ENCODE measurements at places on chromosomes 16 and 17.

GRCh38 chr16:30649725-30650368, 913 bp upstream of the PRR14 start:
- no peak for DNase-seq

DNA sequence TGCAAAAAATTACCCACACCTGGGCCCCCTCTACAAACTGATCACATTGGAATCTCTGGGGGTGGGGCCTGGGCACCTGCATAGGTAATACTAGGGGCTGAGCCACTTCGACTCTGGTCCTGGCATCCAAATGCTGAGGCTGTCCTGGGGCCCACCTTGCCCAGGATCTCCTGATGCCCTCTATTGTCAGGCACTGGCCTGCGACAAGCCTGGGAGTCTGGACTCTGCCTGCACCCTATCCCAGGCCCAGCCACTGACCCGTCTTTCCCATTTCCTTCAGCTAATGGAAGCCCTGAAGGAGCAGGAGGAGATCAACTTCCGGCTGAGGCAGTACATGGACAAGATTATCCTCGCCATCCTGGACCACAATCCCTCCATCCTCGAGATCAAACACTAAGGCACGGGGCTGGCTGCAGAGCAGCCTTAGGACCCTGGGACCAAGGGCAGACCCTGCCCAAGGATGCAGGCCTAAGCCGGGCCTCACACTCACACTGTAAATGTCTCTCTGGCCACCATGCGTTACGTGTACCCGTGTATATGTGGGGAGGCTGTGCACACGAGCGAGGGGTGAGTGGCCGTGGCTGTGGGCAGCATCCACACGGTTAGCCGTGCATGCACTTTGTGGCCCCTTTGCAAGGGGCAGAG, 140.0 kb downstream of the RAB11FIP4 start:
- no peak for DNase-seq

DNA sequence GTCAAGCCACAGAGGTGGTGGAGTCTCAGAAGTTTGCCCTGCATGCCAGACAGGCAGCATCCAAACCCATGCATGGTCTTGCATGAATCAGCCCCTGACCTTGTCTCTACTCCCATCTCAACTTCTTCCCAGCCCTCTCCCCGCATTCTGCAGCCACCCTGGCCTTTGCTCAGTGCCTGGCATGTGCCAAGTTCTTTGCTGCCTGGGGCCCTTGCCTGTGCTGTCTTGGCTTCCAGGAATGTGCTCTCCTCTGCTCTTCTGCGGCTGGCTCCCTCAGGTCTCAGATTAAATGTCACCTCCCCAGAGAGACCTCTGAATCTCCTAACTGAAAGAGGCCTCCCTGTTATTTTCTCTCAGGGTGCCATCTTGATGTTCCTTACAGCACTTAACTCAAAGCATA, 17.6 kb downstream of the DRC3 start:
- DNase-seq, result no peak

DNA sequence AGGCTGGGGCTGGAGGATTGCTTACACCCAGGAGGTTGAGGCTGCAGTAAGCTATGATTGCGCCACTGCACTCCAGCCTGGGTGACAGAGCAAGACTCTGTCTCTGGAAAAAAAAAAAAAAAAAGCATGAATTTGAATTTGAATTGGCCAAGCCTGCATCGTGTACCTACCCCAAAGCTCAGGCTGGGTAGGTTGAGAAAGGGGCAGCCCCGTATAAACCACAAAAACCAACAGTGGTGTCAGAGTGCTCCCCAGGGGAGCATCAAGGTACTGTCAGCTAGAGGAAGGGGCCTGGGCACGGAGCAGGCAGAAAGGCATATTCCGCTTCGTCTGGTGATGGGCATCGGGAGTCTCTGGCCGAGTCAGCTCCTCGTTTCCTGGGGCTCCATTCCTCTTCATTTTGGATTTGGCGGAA, 40.9 kb downstream of the RAP1GAP2 start:
- no peak for DNase-seq

GRCh38 chr17:10147761-10148415, 50.5 kb downstream of the GAS7 start:
- no peak for DNase-seq

GRCh38 chr17:72311004-72311403, 190.2 kb downstream of the SOX9 start:
- no peak for DNase-seq

DNA sequence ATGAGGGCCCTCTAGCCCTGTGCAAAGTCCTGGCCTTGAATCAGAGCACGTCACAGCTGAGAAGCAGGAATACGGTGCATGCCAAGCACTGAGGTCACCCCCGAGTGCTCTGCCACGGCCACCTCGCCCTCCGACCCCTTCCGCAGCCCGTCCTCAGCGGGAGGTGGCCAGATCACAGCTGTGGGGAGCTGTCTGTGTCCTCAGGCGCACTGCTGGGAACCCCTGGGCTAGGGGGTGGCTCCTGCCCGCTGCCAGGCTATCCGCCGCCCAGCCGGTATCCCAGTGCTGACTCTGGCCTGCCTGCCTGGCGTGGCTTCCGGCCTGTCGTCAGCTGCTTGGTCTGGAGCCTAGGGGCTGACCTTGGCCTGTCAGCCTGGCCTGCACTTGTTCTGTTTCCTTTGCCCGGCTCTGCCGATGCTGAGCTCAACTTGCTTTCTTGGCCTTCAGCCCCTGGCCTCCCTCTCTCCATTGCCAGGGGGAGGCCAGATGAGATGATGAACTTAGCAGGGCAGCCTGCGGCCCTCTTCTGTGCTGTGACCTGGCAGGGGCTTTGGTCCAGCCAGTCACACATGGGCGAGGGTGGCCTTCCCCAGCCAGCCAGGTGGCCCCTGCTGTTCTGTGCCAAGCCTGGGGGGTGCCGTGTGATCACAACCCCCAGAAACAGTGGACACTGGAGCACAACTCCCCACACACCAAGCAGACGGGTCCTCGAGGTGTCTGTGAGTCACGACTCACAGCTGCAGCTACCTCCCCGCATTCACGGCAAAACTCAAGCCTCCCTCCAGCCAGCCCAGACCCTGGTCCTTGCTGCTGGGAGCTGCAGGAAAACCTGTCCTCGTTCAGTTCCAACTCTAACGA, 77.3 kb downstream of the ZDHHC7 start:
- DNase-seq, result no peak

- DNase-seq, result no peak
Measured at GRCh38 chr17:59370593-59371299, 39.3 kb downstream of the YPEL2 start.

GRCh38 chr16:21156767-21157467, 1.6 kb upstream of the LDAF1 start:
- peak; percentile 72 for DNase-seq

DNA sequence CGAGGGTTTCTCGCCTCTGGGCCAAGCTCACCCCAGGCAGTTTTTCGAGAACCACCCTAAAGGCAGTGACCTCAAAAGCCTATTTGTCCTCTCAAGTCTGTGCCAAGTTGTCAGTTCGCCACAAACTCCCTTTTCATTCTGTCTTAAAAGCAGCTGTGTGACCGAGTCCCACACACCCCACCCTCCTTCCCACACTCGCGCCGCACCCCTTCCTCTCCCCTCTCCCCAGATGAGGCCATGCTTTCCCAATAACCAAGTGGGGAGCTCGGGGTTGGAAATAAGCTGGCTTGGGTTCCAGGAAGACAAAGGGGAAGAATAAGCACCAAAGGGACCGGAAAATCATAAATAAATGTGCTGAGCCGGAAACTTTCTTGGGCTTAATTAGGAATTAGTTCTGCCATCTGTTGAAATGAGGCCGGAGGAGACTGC, 36.7 kb downstream of the GRIN2C start:
- DNase-seq, result no peak

DNA sequence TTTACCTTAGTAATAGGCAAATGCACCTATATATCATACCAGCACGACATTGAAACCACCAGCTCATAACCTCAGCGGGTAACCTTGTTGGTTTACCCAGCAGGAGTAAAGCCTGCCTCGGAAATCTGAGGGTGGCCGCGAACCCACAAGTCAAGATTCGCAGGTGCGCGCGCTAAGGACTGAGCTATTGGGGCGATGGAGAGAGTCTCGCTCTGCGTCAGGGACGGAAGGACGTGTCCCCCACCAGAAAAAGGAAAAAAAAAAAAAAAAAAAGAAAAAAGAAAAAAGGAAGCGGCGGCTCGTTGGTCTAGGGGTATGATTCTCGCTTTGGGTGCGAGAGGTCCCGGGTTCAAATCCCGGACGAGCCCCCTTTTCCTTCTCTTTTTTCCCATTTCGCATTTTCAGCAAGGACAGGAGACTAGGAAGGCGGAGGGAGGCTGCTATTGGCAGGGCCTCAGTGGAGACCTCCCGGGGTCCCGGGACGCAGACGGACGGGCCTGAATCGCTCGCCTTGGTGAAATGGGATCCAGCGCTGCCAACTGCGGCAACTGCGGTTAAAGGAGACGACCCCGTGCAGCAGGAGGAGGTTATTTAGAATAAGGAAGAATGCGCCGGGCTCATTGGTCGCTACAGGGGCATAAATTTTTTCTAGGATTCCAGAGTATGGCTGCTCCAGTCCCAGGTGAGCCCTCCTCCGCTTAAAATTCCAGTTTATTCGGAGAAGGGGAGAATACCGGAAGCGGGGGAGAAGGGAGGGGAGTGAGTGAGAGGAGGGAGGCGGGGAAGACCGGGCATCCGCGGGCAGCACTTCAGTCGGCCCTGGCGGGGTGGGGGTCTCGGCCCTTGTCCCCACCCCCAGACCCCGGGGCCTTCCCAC, at the start of gene OR1F1:
Gene OR1F1, plus strand, starts transcription at position 407 of the 877 bp plus-strand sequence.
- peak; percentile 53 for DNase-seq

DNA sequence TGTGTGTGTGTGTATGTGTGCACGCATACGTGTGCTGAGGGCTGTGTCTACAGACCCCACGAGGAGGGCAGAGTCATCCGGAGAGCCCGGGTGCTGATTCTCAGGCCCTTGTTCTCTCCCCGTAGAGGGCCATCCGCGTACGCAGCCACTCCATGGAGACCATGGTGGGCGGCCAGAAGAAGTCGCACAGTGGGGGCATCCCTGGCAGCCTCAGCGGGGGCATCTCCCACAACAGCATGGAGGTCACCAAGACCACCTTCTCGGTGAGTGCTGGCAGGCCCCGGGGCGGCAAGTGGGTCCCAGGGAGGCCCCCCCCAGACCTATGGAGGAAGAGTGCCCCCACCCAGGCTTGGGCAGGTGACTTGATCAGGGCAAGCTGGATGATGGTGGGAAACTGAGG, 45.5 kb downstream of the OR1D5 start:
- no peak for DNase-seq

DNA sequence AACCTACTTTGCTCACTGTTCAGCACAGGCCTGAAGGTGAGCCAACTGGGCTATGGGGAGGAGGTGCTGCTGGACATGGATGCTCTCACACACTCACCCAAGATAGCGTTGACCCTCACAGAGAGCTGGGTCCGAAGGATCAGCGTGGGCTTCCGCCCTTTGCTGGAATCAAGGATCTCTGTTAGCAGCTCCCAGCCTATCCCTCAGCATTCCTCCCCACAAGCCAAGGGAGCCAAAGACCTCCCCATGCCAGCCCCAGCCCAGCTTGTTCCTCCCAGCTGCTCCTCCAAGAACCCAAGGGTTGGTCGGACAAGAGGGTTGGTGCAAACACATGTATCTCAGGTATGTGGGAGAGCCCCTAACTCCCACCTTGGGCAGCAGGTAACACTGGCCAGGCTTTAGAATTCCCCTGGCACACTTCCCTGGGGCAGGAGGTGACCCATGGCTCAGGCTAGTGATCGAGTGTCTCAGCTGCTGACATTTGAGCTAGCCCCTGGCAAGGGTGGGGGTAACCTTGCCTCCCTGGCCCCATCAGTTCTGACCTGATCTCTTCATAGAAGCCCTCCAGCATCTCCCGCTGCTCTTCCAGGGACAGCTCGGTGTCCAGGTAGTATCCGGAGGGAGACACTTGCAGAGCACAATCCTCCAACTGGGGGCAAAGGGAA, 8.3 kb downstream of the FHOD1 start:
- DNase-seq, result no peak

DNA sequence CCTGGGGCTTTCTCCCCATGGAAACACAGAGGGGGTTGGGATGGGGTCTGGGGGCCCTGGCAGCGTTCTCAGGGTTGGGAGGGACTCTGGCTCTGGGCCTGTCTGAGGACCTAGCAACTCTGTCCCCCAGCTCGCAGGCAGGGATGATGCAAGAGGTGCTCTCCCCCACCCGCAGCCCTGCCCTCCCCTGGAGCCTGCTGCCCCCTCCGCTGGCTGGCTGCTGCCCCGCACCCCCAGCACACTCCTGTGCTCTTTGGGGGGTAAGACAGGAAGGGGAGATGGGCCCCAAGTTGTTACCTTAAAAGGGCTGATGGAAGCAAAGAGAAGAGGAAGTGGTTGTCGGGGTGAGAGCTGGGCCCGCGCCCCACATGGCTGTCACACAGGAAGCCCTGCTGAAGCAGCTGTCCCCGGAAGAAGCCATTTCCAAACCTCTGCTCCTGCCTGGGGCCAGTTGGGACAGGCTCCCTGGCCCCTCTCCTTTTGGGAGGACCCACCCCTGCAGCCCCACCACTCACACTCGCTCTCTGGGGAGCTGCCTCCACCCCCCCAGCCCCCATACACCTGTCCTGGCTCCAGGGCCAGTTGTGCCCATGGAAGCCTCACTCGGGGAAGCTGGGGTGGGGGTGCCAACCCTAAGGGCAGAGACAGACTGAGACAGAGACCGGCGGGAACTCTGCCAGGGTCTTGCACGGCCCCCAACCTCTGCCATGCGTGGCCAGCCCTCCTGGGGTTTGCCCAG, 2.5 kb downstream of the CORO1A start:
- DNase-seq, result no peak

DNA sequence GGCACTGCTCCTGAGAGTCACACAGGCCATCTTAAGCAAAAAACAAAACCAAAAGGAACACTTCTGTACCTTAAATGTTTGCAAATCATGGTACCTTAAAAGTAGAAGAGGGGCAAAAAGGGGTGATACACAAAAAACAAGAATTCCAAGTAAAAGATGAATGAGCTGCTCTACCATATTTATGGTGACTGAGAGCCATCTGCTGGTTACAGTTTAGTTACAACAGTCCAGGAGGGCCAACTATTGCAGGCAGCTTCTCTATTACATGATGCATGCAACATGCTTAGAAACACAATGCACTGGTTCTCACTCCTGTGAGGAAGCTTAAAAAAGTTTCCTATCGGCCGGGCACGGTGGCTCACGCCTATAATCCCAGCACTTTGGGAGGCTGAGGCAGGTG, 53.5 kb downstream of the STX8 start:
- DNase-seq, result peak; percentile 39

DNA sequence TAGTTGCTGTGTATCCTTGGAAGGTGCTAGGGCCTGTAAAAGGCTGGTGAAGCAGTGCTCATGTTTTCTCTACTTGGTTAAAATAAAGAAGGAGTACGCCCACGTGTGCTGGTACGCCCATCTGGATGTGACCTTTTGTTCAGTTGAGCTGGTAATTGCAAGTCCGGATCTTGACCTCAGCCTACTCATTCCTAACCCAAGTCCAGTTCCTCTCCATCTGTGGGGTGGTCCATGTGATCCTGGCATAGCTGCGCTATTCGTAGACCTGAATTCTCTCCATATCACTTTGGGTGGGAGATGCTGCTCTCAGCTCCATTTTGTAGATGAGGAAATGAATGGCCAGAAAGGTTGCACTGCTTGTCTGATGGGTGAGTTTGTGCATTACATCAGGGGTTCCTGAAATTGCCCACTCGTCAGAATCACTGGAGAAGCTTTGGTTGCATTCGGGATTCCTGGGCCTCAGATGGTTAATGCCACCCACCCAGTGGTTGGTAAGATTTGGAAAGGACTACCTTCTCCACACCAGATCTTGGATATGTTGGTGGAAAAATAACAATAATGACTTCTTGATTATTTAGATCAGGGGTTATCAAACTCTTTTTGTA, 328.8 kb downstream of the CPPED1 start:
- no peak for DNase-seq

- DNase-seq, result peak; percentile 31
Measured at GRCh38 chr17:72456075-72456474, 335.3 kb downstream of the SOX9 start.

Measured in kidney glomerular epithelial cell (primary cell).